Spinal cord (tissue), 10 donors: ENCODE measurements at places on chromosomes 2 and 18.

DNA sequence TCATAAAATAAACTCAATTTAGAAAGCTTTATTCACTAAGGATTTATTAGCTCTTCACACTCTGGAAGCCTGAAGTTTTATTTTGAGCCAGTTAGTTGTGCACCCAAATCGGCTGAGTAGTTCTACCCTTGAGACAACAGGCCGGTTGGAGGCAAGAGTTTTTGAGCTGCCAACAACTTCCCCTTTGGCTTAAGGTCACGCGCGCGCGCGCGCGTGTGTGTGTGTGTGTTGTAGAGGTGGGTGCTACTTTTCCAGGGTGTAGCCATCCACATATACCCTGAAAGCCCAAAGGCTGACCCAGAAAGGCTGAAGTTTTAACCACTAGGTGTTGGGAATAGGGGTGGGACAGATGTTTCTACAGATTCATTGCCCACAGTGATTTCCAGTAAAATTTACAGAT, 150.2 kb upstream of the LHCGR start:
- DNase-seq, result no peak

DNA sequence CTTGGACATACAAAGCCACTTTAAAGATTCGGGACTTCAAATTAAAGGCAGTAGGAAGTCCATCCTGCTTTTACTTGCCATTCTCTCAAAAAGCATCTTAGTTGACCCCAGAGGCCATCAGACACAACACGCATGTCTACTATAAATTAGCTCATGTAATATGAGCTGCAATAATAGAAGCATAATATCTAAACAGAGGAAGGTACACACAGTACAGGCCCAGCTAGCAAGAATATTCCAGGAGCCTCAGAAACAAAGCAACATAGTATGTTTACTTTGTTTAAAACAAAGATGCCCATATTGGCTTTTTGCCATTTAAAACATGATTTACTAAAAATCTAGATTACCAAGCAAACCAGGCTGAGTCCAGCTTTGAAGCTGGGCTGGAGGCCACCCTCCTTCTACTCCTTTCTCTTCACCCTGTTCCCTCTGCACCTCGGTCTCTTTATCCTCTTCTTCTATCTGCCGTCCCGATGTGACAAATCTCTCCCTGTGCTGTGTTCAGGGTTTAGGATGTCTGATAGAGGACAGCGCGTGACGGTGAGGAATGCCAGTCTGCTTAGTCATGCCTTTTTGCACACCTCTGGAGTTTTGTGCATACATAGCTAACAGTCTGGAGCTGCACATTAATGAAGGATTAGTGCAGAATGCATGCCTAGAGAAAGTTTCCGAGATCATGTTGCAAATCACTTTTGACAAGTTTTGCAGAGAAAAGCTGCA, 28.2 kb downstream of the DTNA start:
- no peak for DNase-seq

DNA sequence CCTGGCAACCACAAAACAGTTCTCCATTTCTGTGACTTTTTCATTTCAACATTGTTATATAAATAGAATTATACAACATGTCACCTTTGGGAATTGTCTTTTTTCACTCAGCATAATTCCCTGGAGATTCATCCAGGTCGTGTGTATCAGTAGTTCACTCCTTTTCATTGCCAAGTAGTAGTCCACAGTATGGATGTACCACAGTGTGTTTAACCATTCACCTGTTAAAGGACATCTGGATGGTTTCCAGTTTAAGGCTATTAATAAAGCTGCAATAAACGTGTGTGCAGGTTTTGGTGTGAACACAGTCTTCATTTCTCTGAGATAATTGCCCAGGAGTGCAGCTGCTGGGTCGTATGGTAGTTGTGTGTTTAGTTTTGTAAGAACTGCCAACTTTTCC, 35.7 kb downstream of the COPS7B start:
- DNase-seq, result no peak

DNA sequence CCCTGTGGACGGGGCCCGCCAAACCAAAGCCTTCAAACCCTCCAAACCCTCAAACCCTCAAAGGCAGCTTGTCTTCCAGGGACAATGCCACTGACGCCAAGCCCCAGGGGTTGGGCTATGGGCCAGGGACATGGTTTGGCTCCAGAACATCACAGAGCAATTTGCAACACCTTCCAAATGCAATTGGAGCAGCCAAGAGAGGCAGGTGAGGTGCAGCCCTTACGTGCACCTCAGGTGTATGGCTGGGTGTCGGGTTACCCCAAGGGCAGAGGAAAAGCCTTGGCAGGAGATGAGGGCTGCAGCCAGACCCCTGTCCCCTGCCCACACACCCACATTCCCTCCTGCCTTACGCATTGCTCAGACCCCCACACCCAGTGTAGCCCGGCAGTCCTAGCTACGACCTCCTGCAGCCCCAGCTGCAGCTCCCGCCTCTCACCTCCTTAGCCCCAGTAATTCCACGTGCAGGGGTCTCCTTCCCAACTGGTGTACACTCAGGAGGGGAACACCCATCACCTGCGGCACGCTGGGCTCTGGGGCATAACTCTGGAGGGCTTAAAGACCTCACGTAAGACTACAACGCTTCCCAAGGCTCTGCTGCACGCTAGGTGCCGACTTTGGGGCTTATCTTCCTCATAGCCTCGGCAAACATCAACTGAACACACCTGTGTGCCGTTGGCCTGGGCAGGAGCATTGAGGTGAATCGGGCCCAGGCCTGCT, 88.7 kb downstream of the TFCP2L1 start:
- no peak for DNase-seq

GRCh38 chr2:38830526-38831159, 45.1 kb downstream of the DHX57 start:
- no peak for DNase-seq

DNA sequence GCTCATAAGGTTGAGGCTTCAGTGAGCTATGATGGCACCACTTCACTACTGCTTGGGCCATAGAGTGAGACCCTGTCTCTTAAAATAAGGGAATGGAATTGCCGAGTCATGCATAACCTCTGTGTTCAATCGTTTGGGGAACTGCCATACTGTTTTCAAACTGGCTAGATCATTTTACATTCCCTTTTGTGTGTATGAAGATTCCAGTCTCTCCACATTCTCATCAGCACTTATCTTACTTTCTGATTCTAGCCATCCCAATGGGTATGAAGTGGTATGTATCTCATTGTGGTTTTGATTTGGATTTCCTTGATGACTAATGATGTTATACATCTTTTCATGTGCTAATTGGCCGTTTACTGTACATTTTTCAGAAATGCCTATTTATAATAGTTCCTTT, 23.7 kb downstream of the MARCHF7 start:
- DNase-seq, result no peak

GRCh38 chr2:120600335-120600734, 135.3 kb upstream of the GLI2 start:
- DNase-seq, result no peak

- DNase-seq, result no peak
Observed at GRCh38 chr2:17621781-17622180, 81.3 kb downstream of the VSNL1 start.

GRCh38 chr2:1793001-1793867, 48.9 kb upstream of the PXDN start:
- DNase-seq, result no peak

DNA sequence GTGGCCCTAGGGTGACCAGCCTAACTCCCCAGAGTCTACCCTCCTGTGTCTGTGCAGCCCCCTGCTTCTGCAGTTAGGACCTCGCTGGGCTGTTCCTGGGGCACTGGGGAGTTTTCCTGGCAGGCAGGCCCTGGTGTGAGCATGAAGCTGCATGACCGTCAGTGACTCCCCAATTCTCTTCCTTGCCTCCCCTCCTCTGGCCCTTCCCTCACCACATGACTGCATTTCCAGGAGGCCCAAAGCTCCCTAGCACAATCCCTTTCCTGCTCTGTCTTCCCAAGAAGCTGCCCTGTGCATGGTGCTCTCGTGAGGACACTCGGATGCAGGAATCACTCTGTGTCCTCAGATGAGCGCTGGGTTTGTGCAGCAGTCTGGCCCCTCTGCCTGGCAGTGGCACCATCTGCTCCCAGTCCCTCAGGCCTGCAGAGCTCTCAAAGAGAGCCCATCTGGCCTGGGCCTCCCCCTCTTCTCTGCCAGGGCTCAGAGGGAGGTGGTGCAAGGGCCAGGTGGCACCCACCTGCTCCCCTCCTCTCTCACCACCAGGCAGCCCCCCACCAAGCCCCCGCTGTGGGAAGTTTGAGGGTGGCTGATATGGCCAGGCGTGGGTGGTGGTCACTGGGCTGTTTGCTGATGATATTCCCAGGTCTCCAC, 125.6 kb upstream of the HS6ST1 start:
- DNase-seq, result no peak

DNA sequence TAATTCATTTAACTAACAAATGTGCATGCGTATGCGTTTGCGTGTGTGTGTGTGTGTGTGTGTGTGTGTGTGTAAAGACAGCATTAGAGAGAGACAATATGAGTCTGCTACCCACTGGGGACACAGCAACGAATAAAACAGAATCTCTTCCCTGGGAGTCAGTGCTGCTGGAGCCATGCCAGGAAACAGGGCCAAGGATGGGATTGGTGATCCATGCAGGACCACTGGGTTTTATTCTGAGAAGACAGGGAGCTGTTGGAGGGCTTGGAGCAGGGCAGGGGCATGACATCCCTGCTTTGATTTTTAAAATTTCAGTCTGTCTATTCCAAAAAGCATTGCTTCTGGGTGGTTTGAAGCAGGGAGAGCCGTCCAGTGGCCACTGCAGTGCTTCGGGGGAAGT, 62.9 kb downstream of the PDCL3 start:
- DNase-seq, result peak; percentile 65

- DNase-seq, result no peak
Observed at GRCh38 chr18:685438-685837, 27.0 kb downstream of the ENOSF1 start.
